ENCODE measurements at places on chromosomes 11 and 22. TPM values are rescaled to one million over a fixed set of nuclear protein-coding genes. Genes with fewer than 3 reads are reported as not detected.

The MMP27 gene
- total RNA-seq = not detected

The FERMT3 gene
- total RNA-seq = 69.7 TPM

The PLA2G3 gene
- not detected for total RNA-seq

The HIPK3 gene
- 23.8 TPM for total RNA-seq

The KRTAP5-8 gene
- total RNA-seq = not detected

The OR51B4 gene
- total RNA-seq = not detected

The SCARF2 gene
- 8.6 TPM for total RNA-seq

The OR2AG1 gene
- total RNA-seq = not detected

The OVCH2 gene
- not detected for total RNA-seq

The CRYAB gene
- not detected for total RNA-seq

The SCT gene
- not detected for total RNA-seq

The TEAD1 gene
- total RNA-seq = 18.7 TPM

The PTDSS2 gene
- 33.6 TPM for total RNA-seq

The SLC5A1 gene
- total RNA-seq = not detected

The TRAF6 gene
- 8.5 TPM for total RNA-seq

The GAL gene
- 6.8 TPM for total RNA-seq

The IL10RA gene
- not detected for total RNA-seq

The SCGB2A2 gene
- total RNA-seq = not detected

The C11orf65 gene
- total RNA-seq = 0.67 TPM

The CASP1 gene
- total RNA-seq = 29.9 TPM

The NTM gene
- total RNA-seq = 0.40 TPM

The ZNF214 gene
- total RNA-seq = not detected

The SYT13 gene
- not detected for total RNA-seq

The DCDC1 gene
- not detected for total RNA-seq

The MAP6 gene
- total RNA-seq = 0.30 TPM

The NDUFC2 gene
- 123 TPM for total RNA-seq

The KDM4D gene
- total RNA-seq = 0.64 TPM

The SLC17A6 gene
- not detected for total RNA-seq

The TMPRSS4 gene
- not detected for total RNA-seq

The RFPL1 gene
- total RNA-seq = not detected

The AIFM3 gene
- total RNA-seq = 0.07 TPM

The LMO2 gene
- total RNA-seq = 23.7 TPM

The TCN2 gene
- total RNA-seq = 56.9 TPM

The C22orf23 gene
- not detected for total RNA-seq

The GDPD4 gene
- not detected for total RNA-seq

The TENM4 gene
- not detected for total RNA-seq
